AML-193 (cell line): ENCODE measurements at places on chromosomes 6 and 20.

DNA sequence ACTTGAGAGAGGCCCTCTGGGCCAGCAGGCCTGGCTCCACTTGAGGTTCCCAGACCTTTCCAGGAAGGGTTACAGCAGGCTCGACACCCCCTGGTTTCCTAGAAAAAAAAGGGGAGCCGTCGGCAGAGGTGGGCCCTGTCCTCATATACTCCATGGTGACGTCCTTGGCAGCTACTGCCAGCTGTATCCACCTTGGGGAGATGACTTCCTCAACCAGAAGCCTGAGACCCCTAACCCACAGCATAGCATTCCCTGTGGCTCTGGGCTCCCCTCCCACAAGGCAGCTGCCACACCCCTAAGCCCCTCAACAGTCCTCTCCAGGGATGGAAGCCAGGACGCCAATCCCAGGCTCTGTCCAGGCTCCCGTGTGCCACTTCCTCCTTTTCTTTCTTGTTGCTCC is 294.8 kb downstream of the CDC5L start:
- no peak for DNase-seq

- DNase-seq = no peak
These were observed 13.1 kb upstream of the RNASET2 start for GRCh38 chr6:166969390-166970002.

DNA sequence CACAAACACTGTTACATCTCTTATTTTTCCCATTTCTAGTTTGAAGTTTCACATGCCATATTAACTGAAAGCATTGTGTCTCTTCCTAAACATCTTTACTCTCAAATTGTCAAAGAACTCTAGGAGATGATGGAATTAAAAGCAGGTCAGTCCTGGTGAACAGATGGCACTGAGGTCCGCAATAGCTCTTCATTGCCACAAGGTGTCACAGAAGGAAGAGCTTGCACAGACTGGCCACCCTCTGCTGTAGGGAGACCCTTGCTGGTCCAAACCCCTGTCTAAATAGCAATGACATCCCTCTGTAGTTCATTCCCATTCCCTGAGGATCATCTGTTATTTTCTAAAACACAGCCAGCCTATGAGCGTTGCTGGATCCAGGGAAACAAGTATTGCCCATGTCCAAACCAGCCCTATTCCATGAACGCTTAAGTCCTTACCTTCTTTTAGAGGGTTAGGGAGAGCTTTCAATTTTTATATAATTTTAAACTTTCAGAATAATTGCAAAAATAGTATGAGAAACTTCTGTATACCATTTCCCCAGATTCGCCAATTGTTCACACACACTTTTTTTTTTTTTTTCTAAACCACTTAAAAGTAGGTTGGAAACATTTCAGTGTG is 10.1 kb upstream of the HDAC2 start:
- peak; percentile 63 for DNase-seq

DNA sequence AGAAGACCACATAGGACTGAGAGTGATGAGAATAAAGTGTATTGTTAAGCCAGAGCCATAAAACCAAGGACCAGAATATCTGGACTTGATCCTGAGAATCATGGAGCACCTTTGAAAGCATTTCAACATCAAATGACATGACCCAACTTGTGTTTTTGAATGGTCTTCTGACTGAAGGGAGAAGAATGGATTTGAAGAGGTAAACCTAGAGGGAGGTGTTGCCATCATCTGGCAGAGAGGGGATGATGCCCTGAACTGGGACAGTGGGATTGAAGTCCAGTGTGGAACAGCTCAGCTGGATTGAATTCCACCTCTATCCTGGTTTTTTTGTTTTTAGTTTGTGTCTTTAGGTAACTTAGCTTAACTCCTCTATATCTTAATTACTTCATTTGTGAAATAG is 570.0 kb downstream of the TBC1D32 start:
- no peak for DNase-seq

- no peak for DNase-seq
These were observed 60.0 kb downstream of the CNKSR3 start for GRCh38 chr6:154450498-154450897.

DNA sequence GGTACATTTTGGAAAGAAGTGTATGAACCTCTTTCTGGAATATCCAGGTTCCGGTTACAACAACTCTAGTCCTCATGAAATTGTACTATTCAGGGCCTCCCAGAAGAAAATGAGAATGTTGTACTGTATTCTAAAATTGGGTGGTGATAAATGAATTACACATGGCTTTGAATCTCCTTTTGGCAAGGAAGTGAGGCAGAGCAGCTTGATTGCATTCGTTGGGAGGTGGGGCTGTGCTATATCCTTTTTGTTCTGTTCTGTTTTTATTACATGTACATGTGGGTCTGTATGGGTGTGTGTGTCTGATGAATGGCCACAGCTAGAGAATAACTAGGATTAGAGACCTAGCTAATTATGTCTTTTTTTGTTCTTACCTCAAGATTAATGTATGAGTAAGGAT is 37.8 kb upstream of the SNRPB2 start:
- DNase-seq = no peak

GRCh38 chr6:3009930-3010329 is 10.2 kb downstream of the NQO2 start:
- DNase-seq = no peak

- DNase-seq = no peak
These were observed 9.1 kb upstream of the BPIFB4 start for GRCh38 chr20:33070111-33071053.
